ENCODE measurements at places on chromosomes 1 and 21. TPM values are rescaled to one million over a fixed set of nuclear protein-coding genes. Genes with fewer than 3 reads are reported as not detected.

DNA sequence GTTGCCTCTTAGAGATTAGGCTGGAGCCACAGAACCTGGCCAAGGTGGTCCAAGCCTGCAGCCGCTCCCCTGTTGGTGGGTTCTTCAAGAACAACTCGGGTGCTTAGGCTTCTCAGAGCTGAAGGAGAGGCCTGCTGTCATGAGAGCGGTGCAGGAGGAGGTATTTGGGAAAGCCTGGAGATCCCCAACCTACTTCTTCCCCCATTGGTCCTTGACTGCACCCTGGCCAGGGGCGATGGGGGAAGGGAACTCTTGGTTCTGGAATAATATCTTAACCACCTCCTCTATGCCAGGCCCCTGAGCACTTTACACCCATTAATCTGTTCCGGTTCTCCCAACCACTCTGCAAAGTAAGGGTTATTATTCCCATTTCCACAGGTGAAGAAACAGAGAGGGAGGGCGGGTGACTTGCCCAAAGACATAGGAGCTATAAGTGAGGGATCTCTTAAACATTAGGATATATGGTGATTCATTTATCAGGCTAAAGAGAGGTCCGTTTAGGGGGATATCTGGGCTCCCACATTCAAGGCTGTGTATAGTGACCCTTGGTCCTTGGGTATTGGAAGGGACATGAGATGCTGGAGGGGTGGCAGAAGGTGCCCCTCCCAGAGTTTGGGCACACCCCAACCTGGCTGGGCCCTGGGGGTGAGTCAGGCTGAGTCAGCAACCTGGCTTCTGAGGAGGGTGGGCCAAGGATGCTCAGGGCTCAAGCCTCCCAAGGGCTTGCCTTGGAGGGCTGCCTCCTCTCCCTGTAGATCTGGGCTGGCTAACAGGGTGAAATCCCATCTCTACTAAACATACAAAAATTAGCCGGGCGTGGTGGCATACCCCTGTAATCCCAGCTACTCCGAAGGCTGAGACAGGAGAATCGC is 5.2 kb downstream of the TRNP1 start:
- DNase-seq = no peak

- no peak for DNase-seq
Measured at GRCh38 chr1:184590163-184590750, 164.4 kb downstream of the EDEM3 start.

GRCh38 chr1:29458737-29459619 is 222.7 kb downstream of the PTPRU start:
- DNase-seq = no peak

DNA sequence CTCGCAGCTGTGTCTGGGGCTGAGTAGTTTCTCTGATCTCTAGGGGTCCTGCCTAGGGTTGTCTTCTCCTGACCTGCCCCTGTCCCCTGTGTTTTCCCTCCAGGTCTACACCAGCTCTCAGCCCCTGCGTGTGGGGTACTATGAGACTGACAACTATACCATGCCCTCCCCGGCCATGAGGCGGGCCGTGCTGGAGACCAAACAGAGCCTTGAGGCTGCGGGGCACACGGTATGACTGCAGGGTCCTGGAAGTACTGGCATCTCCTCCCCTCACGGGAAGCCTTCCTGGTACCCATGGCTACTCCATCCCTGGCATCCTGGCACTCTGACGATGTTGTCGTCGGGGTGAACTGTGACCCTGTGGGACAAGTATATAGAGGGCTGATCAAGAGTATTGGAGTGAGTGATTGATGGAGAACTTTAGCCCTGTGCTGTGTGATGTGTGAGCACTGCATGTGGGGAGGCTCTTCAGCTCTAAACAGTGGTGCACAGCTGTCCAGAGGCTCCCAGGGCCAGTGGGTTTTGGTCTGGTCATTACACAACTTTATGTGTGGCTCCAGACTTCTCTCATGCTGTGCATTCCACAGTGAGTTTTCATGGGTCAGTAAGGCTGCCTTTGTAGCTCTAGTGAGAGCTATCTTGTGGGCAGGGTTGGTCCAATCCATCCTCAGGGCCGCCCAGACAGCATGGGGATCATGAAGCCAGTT is 14.4 kb downstream of the FAAH start:
- DNase-seq = no peak

- DNase-seq = no peak
Measured at GRCh38 chr1:116753312-116753711, 918 bp upstream of the CD2 start.

Gene MCOLN3
- total RNA-seq = not detected

Data from G401 (cell line).